Esophagus muscularis mucosa (tissue), 4 donors: ENCODE measurements at places on chromosomes 7 and 10. TPM values are rescaled to one million over a fixed set of nuclear protein-coding genes. Genes with fewer than 3 reads are reported as not detected.

- no peak for DNase-seq
Measured at GRCh38 chr7:28767356-28767755, 190.8 kb downstream of the TRIL start.

GRCh38 chr7:35677582-35678356 lies 17.2 kb downstream of the HERPUD2 start:
- DNase-seq, result no peak

DNA sequence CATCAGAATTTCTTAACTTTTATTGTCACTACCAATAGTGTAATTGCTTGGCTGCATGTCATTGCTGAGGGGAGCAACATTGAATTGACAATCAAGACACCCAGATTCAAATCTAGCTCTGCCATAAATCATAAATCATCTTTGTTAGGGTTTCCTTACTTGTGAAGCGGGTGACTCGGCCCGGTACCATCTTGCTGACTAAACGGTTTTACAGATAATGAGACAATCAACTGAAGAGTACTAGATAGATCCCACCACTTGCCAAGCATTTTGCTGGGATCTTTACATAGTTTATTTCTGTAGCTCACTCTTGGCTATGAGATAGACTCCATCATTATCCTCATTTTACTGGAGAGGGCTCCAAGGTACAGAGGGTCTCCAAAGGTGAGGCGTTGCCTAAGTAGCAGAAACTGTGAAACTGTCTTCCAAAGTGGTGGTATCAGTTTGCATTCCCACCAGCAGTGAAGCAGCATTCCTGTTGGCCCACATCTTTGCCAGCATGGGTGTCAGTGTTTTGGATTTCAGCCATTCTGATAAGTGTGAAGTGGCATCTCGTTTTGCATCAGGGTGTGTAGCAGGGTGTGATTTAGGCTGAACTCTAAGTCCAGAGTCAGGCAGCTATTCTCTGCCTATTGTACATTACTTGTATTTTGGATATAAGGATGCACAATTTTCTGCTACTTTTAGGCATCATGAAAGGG lies 168.7 kb upstream of the BMPER start:
- DNase-seq, result no peak

Gene ABCB1
- total RNA-seq, result 4.5 TPM
